ENCODE measurements at places on chromosomes 12 and 14.

DNA sequence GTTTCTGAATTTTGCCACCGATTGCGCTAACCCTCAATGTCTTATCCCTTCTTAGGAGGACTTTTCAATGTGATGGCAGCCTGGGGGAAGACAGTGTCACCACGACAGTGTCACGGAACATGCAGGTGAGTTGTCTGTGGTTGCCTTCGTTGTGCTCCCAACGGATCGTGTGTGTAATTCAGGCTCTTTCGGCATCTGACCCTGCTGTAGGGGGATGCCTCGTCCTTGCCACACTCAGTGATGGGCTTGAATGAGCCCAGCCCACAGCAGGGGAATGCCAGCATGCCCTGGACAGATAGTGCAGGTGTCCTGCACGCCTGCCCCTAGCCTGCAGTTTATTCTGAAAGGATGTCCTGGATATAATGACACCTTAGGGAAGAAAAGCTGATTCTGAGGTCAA, 123.8 kb upstream of the RTL1 start:
- DNase-seq, result no peak

- DNase-seq, result no peak
Observed at GRCh38 chr12:1716215-1716862, 25.5 kb downstream of the ADIPOR2 start.

GRCh38 chr14:92514844-92515514, 1.4 kb downstream of the RIN3 start:
- DNase-seq, result no peak

GRCh38 chr12:33054371-33054770, 157.8 kb upstream of the PKP2 start:
- DNase-seq, result no peak

- no peak for DNase-seq
Observed at GRCh38 chr14:74195623-74196022, 43.6 kb upstream of the VSX2 start.

- DNase-seq, result no peak
Observed at GRCh38 chr12:44889926-44890325, 13.8 kb upstream of the NELL2 start.

DNA sequence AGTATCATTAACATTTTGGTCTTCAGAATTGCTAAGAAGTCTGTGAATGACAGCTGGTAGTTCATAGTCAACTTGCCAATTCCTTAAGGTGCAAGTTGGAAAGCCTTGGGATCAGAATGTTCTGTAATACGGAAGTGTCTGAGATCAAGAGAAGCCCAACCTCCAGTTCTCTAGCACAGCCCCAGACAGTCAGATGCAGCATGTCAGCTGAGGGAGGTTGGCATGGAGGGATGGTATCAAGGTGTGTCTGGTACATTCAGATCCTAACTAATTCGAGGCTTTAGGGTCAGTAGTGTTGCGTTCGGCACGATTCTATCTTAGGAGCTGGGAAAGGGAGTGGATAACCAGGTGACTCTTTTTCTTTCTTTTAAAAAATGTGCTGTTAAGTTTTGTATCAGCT, 38.3 kb downstream of the FNTB start:
- no peak for DNase-seq

- peak; percentile 88 for DNase-seq
Observed at GRCh38 chr12:8678661-8679111, 16.1 kb upstream of the MFAP5 start.

DNA sequence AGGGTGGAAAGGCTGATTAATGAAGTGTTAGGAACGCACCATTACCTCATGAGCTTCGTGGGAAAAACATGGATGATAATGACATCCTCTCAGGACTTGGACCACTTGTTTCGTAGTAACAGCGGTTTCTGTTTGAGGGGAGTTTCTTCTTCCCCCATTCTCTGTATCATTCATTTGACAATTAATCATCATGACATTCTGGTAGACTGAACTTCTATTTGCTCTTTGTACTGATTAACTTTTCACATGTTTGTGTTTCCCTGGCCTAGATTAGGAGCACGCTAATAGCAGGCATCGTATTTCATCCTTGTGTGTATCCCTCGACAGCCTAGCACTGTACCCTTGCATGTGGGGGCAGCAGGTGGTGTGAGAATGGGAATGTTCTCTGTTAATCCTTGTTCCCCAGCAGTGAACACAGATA, 8.0 kb downstream of the LRRC74A start:
- DNase-seq, result no peak

DNA sequence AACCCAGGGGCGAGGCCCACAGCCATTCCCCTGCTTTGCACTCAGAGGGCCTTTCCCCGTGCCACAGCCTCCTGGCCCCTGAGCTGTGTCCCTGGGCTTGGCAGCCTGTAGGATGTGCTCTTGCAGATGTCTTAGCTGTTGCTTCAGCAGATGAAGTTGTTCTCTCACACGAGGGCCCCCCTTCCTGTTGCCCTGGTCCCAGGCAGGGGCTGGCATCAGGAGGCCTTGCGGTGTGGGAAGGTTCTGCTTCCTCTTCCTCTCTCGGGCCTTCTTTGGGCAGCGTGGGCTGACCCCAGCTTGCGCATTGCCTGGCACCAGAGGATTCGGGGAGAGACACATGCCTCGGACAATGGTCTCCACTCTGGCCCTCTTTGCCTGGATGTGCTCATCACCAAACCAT, 12.7 kb downstream of the PROX2 start:
- no peak for DNase-seq

GRCh38 chr12:12821975-12822374, 8.8 kb downstream of the DDX47 start:
- DNase-seq, result no peak

GRCh38 chr14:32019276-32019675, 57.8 kb upstream of the ARHGAP5 start:
- no peak for DNase-seq

DNA sequence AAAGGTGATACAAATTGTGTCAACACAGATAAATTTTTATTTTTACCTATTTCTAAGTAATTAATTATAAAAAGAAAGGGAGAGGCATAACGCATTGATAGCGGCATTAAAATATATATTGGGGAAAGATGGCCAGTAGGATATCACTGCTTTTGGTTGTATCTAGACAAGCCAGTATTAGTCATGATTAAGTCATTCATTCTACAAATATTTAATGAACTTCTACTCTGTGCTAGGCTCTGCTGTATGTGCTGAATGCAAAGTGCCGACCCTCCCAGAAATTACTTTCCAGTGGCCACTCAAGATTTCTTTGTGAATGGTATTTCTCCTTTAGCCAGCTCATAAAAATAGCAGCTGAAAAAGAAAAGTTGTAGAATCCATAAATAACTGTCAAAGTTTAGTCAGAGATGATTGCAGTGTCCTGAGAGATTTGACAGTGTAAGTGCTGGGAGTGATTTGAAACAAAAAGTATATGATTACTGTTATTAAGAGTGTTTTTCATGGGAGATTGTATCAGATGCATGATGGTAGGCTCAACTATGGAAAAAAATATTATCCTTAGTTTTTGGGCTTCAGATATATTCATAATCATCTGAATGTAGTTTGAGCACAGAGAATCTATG, 133.2 kb downstream of the MGAT4C start:
- peak; percentile 7 for DNase-seq

GRCh38 chr12:119989731-119990381, 820 bp downstream of the BICDL1 start:
- DNase-seq, result peak; percentile 67

DNA sequence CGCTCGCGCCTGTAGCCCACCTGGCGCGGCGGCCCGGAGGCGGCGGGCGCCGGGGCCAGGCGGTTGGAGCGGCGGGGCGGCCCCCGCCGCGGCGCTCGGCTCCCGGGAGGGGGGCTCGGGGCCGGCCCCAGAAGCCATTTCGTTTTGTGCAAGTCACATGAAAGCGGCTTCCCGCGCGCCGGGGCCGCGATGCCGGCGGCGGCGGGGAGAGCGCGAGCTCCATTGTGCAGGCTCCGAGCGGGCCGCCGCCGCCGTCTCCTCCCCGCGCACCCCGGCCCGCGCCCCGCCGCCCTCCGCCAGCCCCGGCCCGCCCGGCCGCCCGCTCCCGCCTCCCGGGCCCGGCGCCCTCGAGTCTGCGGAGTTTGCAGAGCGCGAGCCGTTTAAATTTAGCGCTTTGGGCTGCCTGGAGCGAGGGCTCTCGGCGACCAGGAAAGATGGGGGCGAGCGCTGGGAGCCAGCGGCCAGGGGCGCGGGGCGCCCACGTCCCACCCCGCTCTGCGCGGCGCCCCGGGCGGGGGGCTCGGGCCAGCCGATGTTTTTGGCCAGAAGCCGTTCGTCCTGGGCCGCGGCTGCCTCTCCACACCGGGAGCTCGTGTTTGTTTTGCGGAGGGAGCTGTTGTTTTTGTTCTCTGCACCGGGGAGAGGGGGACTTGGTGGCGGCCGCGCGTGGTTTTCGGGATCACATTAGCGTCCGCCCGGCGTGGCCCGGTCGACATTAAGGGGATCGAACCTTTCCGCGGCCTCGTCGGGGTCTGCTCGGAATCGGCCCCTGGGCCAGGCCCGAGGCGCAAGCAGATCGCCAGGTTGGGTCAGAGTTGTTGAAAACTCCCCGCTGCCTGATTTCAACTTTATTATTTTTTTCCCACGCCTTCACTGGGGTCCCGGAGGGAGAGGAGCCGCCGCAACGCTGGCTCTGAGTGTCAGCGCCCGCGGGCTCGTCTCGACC, 982 bp downstream of the BCL7A start:
- DNase-seq, result no peak

DNA sequence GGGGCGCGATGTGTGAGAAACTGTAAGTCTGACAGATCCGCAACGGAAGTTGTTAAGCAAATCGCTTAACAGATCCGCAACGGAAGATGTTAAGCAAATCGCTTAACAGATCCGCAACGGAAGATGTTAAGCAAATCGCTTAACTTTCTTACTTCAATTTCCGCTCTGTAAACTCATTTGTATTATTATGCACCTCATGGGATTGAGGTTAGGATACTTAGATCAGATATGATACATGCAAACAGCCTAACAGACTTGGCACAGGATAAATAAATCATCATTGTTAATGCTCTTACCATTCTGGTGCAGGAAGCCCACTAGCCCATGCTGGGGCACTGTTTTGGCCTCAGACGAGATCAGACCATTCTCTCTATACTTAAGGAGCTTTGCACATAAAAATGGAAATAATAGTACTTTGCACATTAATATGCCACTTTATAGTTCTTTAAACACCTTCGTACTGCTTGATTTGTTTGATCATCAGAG, 399 bp downstream of the NCAPD2 start:
- no peak for DNase-seq

DNA sequence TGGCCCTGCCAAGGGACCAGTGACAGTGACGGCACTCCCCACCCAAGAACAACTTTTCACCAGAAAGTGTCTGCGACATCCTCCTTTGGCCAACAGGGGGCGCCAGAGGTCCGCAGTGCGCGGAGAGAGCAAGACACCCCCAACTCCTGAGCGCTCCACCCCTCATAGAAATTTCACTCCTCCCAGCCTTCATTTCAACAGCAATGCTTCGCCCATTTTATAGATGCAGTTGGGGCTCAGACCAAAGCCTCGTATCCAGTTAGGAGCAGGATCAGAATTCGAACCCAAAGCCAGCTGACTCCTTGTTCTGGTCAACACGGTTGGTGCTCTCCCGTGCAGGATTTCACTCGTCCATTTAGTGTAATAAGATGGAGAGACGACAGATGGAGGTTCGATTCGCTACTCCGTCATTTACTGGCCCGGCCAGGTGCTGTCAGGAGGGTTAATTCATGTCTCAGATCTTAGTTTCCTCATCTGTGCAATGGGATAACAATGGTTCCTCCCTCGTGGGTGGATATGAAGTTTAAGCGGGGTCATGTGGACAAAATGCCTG, 2.4 kb upstream of the POP5 start:
- no peak for DNase-seq

DNA sequence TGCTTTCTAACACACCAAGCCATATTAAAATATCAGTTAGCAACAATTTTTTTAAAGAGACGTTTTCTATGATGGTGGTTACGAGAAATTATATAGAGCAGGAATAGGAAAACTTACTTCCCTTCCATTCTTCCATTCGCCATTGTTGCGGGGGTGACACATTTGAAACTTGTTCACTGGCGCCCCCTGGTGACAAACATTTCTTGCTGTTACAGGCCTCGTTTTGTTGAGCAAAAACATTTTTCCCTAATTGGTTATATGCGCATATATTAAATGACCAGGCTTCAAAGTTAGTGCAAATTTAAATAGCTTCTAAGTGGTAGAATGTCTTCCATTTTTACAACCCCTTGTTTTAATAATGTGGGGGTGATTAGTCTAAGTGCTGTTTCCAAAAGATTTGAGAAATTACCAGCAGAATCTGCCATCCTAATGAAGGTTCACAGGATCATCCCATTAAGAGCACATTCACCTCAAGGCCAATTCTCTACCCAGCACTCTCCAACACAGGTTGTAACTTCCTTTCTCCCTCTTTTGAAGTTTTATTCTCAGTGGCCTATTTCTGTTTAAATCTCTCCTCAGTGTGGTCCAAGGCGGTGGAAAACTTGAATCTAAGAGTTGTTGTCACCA, 1124.7 kb downstream of the FLRT2 start:
- no peak for DNase-seq

DNA sequence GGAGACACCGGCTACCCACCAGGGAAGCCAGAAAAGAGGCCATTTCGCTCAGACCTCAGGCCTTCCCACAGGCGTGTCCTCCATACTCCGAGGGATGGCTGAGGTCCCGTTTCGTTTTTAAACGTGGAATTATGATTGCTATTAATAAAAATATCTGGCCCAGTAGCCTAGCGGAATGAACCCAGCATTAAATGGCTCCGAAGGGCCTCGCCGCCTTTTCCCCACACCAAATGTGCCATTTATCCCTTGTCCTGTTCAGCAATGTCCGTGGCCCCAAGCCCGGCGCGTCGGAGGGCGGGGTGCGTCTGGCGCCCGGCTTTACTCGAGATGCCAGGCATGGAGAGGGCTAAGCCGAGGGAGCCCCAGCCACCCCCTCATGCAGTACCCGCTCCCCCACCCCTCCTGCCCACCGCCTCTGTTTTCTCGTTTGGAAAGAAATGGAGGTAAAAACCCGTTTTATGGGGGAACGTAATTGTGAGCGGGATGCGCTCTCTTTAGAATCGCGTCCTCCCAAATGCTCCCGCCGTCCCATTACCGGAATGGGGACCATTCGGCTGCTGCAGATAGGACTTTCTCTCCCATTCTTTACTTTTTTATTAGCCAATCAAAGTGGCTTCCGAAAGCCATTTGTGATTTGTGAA, 5.7 kb downstream of the HOXC8 start:
- no peak for DNase-seq

GRCh38 chr14:93510056-93510455, 79.3 kb downstream of the UNC79 start:
- DNase-seq, result no peak

DNA sequence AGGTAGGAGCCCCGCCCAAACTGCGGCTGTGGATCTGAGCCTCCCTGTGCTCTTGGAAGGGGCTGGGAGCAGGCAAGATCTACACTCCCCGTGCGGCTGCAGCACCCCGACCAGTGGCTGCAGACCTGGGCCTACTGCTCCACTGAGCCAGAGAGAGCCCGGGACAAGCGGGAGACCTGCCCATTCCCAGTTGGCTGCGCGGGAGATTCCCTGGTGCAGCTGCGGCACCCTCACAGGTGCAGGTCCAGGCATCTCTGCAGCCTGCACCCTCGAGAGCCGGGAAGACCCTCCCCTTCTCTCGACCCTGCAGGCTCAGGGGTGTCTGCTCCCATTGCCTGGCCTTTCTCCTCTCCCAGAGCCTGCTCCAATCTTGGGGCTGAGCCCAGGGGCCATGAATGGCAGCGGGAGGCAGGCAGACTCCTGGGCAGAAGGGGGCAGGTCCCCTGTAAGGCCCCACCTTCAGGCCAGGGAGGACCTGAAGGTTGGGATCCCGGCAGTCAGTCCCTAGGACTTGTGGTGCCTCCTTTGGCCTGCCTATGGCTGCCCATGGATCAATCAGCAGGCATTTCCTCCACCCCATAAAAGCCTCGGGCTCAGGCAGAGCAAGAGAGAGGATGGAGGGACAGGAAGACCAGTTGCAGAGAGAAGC, 8.8 kb upstream of the A2M start:
- no peak for DNase-seq
